Natural killer cell (primary cell): ENCODE measurements at places on chromosomes 4 and X. TPM values are rescaled to one million over a fixed set of nuclear protein-coding genes. Genes with fewer than 3 reads are reported as not detected.
A peak's percentile ranks its signal among the peaks of the same experiment; 100 is the strongest.

GRCh38 chr4:16931339-16932305 is 33.2 kb upstream of the LDB2 start:
- no peaks in the 10 kb centered on the region for H3K4me1 ChIP-seq
- H3K36me3 ChIP-seq = no peaks in the 10 kb centered on the region
- H3K27ac ChIP-seq = no peak overlapping the region
- no peaks in the 10 kb centered on the region for H3K27me3 ChIP-seq
- H3K4me3 ChIP-seq = no peak overlapping the region

DNA sequence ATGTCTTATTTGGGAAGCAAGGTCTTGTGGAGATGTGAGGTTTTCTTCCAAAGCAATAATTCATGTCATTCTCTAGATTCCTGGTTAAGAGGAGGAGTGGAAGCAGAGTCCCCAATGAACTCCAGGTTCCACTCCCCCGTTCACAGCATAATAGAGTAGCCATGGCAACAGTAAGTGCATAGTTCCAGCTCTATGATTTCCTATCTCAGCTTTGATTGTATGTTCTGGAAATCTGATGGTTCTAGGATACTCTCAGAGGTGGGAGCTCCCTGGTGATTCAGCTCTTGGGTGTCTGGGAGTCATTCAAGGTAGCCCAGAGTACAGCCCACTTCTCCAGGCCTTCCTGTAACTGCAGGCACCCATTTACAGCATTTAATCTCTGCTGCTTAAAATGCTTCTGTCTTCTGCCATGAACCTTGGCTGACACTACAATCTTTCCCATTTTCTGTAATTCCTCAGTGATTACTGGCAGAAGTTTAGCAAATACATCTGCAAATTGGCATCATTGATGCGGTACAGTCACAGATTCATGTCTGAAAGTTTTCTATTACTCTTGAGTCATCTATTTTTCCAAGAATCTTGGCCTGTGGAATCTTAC is 242.0 kb downstream of the MAPK10 start:
- H3K36me3 ChIP-seq = no peaks in the 10 kb centered on the region
- DNase-seq = no peak
- no peak overlapping the region for H3K4me3 ChIP-seq
- no peak overlapping the region for H3K27ac ChIP-seq
- no peaks in the 10 kb centered on the region for H3K4me1 ChIP-seq

- H3K4me3 ChIP-seq = no peak overlapping the region
- no peak for DNase-seq
- no peak overlapping the region for H3K27ac ChIP-seq
- H3K4me1 ChIP-seq = no peaks in the 10 kb centered on the region
- H3K36me3 ChIP-seq = no peaks in the 10 kb centered on the region
Measured at GRCh38 chr4:152697284-152698088, 17.7 kb upstream of the TMEM154 start.

GRCh38 chr4:85779165-85779564 is 304.2 kb downstream of the ARHGAP24 start:
- no peaks in the 10 kb centered on the region for H3K36me3 ChIP-seq
- no peak overlapping the region for H3K4me3 ChIP-seq
- H3K4me1 ChIP-seq = no peaks in the 10 kb centered on the region
- no peaks in the 10 kb centered on the region for H3K27me3 ChIP-seq
- no peak for DNase-seq
- H3K27ac ChIP-seq = no peak overlapping the region

DNA sequence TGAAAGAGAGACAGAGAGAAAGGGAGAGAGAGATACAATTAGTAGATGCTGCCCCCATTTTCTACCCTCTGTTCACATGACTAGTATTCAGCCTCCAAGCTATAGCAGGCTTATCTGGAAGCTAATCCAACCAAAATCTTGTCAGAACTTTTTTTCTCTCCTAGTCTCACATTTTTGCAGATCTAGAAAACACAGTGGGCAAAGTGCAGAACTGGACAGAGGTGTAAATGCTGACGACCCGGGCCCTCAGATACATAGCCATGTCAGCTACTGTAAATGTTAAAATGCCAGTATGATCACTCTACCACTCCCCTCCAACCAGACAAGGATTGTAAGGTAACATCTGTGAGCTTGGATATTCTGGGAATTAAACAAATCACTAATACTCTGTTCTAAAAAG is 34.3 kb downstream of the GPC3 start:
- H3K4me3 ChIP-seq = no peak overlapping the region
- H3K27me3 ChIP-seq = no peaks in the 10 kb centered on the region
- no peaks in the 10 kb centered on the region for H3K4me1 ChIP-seq
- no peak for DNase-seq
- no peaks in the 10 kb centered on the region for H3K36me3 ChIP-seq

DNA sequence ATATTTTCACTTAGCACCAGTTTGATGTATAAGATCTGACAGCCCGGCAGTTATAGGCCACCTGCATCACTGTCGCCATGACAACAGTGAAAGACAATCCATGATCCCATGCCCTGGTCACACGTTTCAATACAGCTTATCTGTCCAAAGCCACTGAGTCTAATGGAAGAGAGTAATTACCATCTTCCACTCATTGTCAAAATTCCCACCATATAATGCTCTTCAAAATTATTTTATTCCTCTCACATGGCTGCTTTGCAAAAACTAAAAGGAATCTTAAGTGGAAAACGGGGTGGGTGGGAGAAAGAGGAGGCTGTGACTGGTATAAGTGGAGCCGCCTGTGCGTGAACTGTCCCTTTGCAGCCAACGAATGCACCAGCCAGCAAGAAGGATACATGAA is 44.2 kb downstream of the MAML3 start:
- H3K27ac ChIP-seq = no peak overlapping the region
- H3K27me3 ChIP-seq = no peaks in the 10 kb centered on the region
- DNase-seq = no peak
- no peaks in the 10 kb centered on the region for H3K36me3 ChIP-seq
- H3K4me1 ChIP-seq = no peaks in the 10 kb centered on the region

DNA sequence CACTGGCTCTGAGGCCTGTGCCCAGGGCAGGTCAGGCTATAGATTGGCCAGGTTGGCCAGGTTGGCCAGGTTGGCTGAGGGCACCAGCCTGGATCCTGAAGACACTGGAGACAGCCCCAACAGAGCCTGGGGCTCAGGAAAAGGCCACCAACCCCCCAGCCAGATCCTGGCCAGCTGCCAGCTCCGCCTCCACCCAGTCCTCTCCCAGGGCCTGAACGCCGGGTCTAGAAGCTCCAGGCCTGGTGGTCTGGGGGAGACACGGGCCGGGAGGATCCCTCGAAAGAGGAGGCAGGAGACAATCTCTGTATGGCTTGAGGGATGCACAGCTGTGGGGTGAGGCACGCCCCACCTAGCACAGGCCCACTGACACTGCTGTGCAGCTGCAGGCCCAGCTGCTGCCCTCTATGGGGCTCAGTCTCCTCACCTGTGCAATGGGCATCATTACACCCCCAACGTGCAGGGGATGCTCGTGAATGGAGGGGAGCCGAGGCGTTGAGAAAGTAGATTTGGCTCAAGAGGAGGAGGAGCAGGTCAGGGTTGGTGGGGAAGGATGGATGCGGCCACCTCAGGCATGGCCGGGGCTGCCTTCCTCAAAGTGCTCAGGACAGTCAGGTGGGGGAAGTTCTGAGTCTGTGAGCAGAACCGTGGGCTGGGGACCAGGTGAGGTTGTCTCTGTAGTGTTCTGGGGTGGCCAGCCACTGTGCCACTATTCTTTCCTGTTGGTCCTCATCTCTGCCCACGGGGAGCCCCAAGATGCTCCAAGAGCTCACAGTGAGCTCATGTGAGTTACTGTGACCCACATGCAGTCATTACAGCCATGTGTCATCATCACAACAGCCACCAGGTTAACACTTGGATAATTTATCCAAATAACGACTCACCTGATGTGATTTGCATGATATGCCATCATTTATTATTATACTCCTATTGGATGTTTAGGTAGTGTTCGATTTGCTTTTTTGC is 10.8 kb upstream of the GAGE10 start:
- H3K36me3 ChIP-seq = no peaks in the 10 kb centered on the region
- H3K27ac ChIP-seq = no peak overlapping the region
- DNase-seq = no peak
- H3K4me1 ChIP-seq = peaks cover 10% of the 10 kb centered on the region

GRCh38 chrX:72368796-72369195 is 63.1 kb upstream of the CITED1 start:
- no peaks in the 10 kb centered on the region for H3K4me1 ChIP-seq
- H3K27me3 ChIP-seq = no peaks in the 10 kb centered on the region
- no peak overlapping the region for H3K27ac ChIP-seq
- no peaks in the 10 kb centered on the region for H3K36me3 ChIP-seq

- no peaks in the 10 kb centered on the region for H3K36me3 ChIP-seq
- no peaks in the 10 kb centered on the region for H3K4me1 ChIP-seq
- DNase-seq = no peak
Measured at GRCh38 chr4:13970349-13970748, 342.8 kb upstream of the BOD1L1 start.

DNA sequence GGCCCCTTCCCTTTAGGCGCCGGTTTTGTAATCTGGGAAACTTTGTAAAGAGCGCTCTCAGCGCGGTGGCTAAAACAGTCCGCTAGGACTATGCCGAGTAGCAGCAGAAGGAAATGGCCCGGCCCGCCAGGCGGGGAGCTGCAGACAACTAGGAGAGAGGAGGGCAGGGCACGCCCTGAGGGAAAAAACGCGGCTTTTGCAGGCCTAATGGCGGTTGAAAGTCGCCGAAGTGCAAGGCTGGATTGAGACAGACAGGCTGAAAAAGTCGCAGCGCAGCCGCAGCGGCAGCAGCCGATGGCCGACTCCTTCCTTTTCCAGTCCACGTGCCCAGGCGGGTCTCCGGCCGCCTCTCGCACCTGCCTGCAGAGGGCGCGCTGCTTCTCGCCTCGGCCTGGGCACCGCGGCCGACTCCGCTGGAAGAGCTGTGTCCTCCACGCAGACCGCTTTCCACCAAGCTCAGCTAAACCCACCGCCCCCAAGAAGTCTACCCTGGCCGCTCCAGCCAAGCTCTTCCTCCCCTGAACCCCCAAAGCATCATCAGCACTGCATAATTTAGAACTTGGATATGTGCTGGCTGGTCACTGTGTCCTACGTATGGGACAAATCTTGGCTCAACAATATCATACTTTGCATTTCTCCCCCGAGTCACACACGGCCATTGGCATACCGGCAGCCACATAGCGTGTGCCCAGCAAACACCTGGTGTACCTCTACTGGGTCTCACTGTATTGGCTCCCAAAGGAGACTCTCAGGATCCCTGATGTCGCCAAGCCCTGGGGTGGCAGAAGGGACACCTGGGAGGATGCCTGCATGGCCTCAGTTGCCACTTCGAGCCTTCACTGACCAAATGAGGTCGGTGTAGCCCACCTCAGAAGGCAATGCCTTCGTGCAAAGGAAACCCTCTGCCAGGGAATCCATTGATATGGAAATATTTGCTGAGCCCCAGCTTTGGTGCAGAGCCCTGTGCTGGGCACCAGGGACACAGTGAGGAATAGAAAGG is 14.5 kb downstream of the SLC25A5 start:
- no peaks in the 10 kb centered on the region for H3K36me3 ChIP-seq
- H3K27ac ChIP-seq = peak overlapping the region; percentile 29
- peak; percentile 78 for DNase-seq
- H3K27me3 ChIP-seq = no peaks in the 10 kb centered on the region
- H3K4me3 ChIP-seq = peak overlapping the region; percentile 46
- H3K4me1 ChIP-seq = peaks cover 13% of the 10 kb centered on the region

DNA sequence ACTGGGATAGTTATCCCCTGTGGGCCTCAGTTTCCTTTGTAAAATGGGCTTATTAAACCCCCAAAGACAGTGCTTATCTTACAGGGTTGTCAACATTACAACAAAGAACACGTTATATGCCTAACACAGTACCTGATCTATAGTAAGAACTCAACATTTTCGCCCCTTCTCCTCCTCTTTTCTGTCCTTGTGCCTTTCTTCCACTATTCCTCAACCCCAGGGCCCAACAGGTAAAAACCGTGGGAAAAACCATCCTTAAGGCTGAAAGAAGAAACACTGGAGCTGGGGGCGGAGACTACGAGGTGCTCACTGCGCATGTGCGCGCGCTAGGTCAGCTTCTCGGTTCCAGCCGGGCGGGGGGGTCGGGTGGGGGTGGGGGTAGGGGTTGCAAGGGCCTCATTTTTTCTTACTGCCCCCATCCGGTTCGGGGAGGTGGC is 426 bp upstream of the XIAP start:
- no peaks in the 10 kb centered on the region for H3K36me3 ChIP-seq
- no peak for DNase-seq
- H3K4me1 ChIP-seq = peaks cover 13% of the 10 kb centered on the region
- H3K27ac ChIP-seq = peak overlapping the region; percentile 99

SSX1 gene
- not detected for total RNA-seq

EFHC2 gene
- 8.9 TPM for total RNA-seq

GLRB gene
- total RNA-seq = not detected

THAP9 gene
- total RNA-seq = 2.1 TPM

MRFAP1L1 gene
- total RNA-seq = 38.4 TPM

RNF175 gene
- total RNA-seq = not detected

CYTL1 gene
- 4.4 TPM for total RNA-seq
